Gastroesophageal sphincter (tissue), 4 donors: ENCODE measurements at places on chromosomes 5 and 9.

- no peak overlapping the region for H3K27ac ChIP-seq
- H3K36me3 ChIP-seq = no peaks in the 10 kb centered on the region
- no peaks in the 10 kb centered on the region for H3K27me3 ChIP-seq
- no peak overlapping the region for H3K4me3 ChIP-seq
Observed at GRCh38 chr5:113047234-113047633, 70.6 kb downstream of the DCP2 start.

GRCh38 chr9:122562134-122562760, 9.3 kb downstream of the OR1N2 start:
- no peak overlapping the region for H3K4me3 ChIP-seq
- H3K4me1 ChIP-seq = no peaks in the 10 kb centered on the region
- no peak for ATAC-seq
- no peak overlapping the region for H3K27ac ChIP-seq

- no peak overlapping the region for H3K4me3 ChIP-seq
- H3K27me3 ChIP-seq = peaks cover 6% of the 10 kb centered on the region
- H3K36me3 ChIP-seq = no peaks in the 10 kb centered on the region
- no peaks in the 10 kb centered on the region for H3K4me1 ChIP-seq
- no peak for ATAC-seq
Observed at GRCh38 chr5:157033071-157033583, 25.8 kb downstream of the HAVCR1 start.

DNA sequence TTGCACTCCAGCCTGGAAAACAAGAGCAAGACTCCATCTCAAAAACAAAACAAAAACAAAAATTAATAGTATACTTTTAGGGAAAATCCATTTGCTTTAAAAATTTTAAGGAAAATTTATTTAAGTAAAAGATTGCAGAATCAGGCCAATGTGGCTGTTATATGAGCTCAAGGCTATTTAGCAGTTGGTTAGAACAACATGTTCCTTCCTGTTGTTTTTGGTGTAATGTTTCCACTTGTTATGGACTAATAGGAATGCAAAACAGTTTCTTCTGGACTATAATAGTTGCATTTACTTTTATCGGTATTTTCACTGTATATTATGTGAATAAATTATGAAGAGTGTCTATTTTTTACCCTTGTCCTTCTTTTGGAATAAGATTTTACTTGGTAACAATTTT, 3.0 kb upstream of the CDC42SE2 start:
- H3K4me3 ChIP-seq = no peak overlapping the region
- H3K27me3 ChIP-seq = no peaks in the 10 kb centered on the region
- H3K36me3 ChIP-seq = no peaks in the 10 kb centered on the region
- no peaks in the 10 kb centered on the region for H3K4me1 ChIP-seq

DNA sequence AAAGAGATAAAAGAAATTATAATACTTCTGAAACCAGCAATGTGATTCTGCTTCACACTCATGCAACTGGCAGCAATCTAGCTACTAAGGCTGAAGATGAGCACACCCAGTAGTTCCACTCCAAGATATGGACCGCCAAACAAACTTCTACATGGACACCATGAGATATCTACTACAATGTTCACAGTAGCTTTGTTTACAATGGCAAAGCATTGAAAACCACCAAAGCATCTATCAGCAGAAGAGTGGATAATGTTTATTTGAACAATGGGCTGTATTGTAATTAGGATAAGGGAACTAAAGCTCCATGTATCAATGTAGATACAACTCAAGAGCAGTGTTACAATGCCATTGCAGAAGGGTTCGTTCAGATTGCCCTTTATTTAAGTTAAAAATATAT, 91.2 kb upstream of the ERBIN start:
- H3K4me1 ChIP-seq = no peaks in the 10 kb centered on the region
- no peak overlapping the region for H3K4me3 ChIP-seq
- no peaks in the 10 kb centered on the region for H3K27me3 ChIP-seq
- no peak overlapping the region for H3K27ac ChIP-seq
- ATAC-seq = no peak

DNA sequence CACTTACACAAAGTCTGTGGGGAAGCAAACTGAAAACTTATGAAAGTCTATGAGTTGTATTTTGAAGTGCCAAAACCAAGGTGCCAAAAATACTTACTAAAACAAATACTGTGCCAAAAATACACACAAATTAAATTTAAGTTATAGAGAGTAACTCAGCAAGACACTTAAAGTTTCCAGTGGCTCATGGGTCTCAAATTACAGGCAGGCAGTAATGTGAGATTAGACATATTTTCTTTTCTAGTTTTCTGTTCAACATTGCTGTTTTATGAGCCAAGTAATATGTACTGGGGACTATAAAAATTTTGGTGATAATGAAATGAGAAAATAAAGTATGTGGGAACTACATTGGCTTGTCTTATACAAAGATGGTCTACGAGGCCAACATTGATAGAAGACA, 172.2 kb upstream of the SNX2 start:
- H3K4me3 ChIP-seq = no peak overlapping the region
- H3K27ac ChIP-seq = no peak overlapping the region
- no peaks in the 10 kb centered on the region for H3K4me1 ChIP-seq
- no peaks in the 10 kb centered on the region for H3K36me3 ChIP-seq

- H3K36me3 ChIP-seq = no peaks in the 10 kb centered on the region
- H3K27me3 ChIP-seq = no peaks in the 10 kb centered on the region
- H3K4me3 ChIP-seq = no peak overlapping the region
- H3K4me1 ChIP-seq = no peaks in the 10 kb centered on the region
- H3K27ac ChIP-seq = no peak overlapping the region
- no peak for ATAC-seq
Observed at GRCh38 chr5:76617229-76617628, 6.0 kb downstream of the F2RL2 start.

DNA sequence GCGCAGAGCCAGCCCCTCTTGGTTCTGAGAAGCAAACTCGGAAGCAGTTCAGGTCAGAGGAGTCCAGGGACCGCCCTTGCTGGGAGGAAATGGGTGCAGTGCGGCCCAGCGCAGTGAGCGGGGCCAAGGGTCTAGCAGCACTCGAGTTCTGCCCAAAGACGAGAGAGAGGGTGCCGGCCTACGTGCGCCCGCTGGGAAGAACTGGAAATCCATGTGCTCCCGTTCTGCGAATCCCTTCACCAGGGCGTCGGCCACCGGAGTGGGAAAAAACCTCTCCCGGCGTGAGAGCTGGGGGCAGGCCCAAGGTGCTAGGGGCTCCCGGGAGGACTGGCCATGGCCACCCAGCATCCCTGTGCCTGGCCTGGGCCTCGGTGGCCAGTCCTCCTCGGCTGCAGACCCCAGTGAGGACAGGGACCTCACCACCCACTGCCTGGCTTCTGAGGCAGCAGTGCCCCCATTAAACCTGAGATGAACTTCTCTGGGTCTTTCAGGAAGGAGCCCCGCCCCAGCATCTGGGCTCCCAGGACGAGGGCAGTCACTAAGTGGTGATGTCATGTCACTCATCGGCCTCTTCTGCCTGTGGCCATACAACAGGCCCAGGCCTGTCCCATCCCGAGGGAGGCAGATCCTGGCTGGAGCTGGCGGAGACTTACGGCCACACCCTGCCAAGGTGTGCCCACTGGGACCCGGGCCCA, 10.6 kb downstream of the TMEM250 start:
- no peak overlapping the region for H3K27ac ChIP-seq
- H3K4me1 ChIP-seq = peaks cover 34% of the 10 kb centered on the region
- H3K36me3 ChIP-seq = no peaks in the 10 kb centered on the region
- H3K4me3 ChIP-seq = no peak overlapping the region
- ATAC-seq = no peak
- H3K27me3 ChIP-seq = peaks cover 11% of the 10 kb centered on the region

- no peaks in the 10 kb centered on the region for H3K36me3 ChIP-seq
- H3K27ac ChIP-seq = no peak within 1 kb of the TSS
- no peaks in the 10 kb centered on the region for H3K27me3 ChIP-seq
- H3K4me3 ChIP-seq = peak within 1 kb of the TSS; percentile 22
- ATAC-seq = peak; percentile 55
Observed at GRCh38 chr5:40909264-40909663, at the start of gene C7. Gene C7, plus strand, starts transcription at chr5:40909497. Its CDS starts 114 bp downstream, at chr5:40909611.

DNA sequence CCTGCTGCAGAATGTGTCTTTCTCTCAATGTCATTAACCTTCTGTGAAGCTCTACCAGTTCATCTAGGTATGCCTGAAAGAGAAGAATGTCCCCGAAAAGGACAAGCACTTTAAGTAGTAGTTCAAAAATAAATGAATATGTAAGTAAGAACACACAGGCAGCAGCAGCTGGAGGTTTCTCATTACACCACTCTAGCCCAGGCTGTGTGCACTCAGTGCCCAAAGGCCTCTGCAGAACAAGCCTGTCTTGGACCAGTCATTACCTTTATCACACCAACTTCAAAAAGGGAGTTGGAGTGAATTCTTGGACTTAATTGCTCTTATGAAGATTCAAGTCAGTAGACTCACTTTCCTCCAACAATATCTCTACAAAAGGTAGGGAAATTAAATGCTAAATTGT, 268.8 kb downstream of the MLLT3 start:
- no peak overlapping the region for H3K27ac ChIP-seq
- H3K27me3 ChIP-seq = no peaks in the 10 kb centered on the region
- ATAC-seq = no peak
- peaks cover 40% of the 10 kb centered on the region for H3K4me1 ChIP-seq

- no peaks in the 10 kb centered on the region for H3K4me1 ChIP-seq
- no peak for ATAC-seq
- no peaks in the 10 kb centered on the region for H3K27me3 ChIP-seq
- no peaks in the 10 kb centered on the region for H3K36me3 ChIP-seq
- H3K27ac ChIP-seq = no peak overlapping the region
Observed at GRCh38 chr5:152470167-152470566, 65.1 kb upstream of the NMUR2 start.

DNA sequence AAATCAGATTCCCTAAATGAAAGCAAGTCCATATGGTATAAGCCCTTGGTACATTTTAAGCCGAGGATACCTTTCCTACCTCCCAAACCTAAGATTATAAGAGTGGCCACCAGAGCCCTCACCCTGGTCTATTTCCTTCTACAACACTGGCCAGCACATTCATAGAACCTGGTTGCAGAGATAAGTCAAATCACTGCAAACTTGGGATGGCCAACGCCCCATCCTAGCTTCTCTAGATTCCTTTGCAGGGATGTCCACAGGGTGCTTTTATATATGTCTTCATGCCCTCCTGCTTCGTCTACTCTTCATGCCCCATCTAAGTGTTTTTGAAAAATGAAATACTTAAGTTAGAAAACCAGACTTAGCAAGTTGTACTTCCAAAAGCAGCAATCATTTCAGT, 41.8 kb downstream of the SH3RF2 start:
- H3K27me3 ChIP-seq = no peaks in the 10 kb centered on the region
- H3K4me1 ChIP-seq = no peaks in the 10 kb centered on the region
- H3K27ac ChIP-seq = no peak overlapping the region
- H3K4me3 ChIP-seq = no peak overlapping the region
- H3K36me3 ChIP-seq = no peaks in the 10 kb centered on the region
- ATAC-seq = no peak

- H3K27me3 ChIP-seq = no peaks in the 10 kb centered on the region
- H3K4me3 ChIP-seq = no peak overlapping the region
- H3K27ac ChIP-seq = no peak overlapping the region
- no peaks in the 10 kb centered on the region for H3K4me1 ChIP-seq
- no peak for ATAC-seq
Observed at GRCh38 chr9:27673641-27674040, 100.4 kb upstream of the C9orf72 start.
